Hematopoietic multipotent progenitor cell treated with erythropoietin and hydrocortisone succinate and interleukin-3 and kit ligand, for 15 days (in vitro differentiated cells): ENCODE measurements at places on chromosomes 13 and 19.

DNA sequence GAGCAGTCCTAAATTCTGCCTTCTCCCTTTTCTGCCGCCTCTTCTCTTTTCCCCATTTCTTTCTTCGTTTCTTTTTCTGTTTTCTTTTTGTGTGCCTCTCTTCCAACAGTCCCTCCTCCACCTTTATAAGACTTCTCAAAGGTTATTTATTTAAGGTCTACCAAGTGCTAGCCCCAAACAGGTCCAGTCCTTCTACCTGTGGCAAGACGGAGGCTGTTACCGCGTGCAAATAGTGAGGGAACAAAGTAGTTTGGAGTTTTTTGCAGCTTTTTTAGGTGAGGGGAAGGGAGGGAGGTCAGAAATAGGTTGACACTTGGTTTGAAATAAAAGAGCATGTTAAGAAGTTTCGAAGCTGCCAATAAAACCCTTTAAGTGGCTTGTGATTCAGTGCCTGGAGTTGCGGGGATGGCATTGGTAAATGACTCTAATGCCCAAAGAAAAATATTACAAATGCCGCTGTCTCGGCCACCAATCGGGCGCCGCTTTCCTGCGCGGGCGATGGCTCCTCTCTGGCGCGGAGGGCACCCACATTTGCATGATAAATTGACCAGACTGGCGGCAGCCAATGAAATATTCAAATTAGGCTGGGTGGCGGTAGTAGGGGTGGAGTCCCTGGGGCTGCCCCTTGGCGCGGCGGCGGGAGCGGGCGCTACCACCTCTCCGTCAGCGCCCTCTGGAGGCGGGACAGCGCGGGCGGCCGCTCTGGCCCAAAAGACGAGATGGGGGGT, 7.5 kb upstream of the TSHZ3 start:
- no peak for DNase-seq

GRCh38 chr19:53991224-53992113, at the start of gene CACNG6:
Gene CACNG6 (plus strand): TSS chr19:53991637. CDS start chr19:53992878, 1,241 bp downstream.
- no peak for DNase-seq

- no peak for DNase-seq
Observed at GRCh38 chr19:2121416-2122051, 24.8 kb downstream of the IZUMO4 start.

GRCh38 chr13:78742659-78743058, 83.7 kb upstream of the OBI1 start:
- no peak for DNase-seq

GRCh38 chr13:110737555-110737954, 24.1 kb downstream of the ING1 start:
- DNase-seq: no peak

DNA sequence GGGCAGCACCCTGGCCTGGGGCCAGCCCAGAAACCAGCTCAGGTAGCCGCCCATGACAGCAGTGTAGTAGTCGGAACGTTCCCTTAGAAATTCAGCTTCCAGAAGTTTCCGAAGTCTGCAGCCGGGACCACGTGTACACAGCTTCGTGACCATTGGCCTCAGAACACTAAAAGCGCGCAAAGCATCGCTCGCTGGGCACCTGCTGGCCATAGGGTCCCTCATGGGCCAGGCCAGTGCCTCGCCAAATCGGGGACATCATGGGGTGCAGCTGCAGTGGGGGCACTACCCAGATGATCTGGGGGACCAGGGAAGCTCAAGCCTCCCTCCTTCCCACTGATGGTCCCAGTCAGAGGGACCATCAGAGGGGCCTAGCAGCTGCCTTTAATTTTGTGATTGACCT, 384.5 kb downstream of the MTUS2 start:
- DNase-seq: no peak

- no peak for DNase-seq
Observed at GRCh38 chr13:98039964-98040363, 86.5 kb downstream of the IPO5 start.

DNA sequence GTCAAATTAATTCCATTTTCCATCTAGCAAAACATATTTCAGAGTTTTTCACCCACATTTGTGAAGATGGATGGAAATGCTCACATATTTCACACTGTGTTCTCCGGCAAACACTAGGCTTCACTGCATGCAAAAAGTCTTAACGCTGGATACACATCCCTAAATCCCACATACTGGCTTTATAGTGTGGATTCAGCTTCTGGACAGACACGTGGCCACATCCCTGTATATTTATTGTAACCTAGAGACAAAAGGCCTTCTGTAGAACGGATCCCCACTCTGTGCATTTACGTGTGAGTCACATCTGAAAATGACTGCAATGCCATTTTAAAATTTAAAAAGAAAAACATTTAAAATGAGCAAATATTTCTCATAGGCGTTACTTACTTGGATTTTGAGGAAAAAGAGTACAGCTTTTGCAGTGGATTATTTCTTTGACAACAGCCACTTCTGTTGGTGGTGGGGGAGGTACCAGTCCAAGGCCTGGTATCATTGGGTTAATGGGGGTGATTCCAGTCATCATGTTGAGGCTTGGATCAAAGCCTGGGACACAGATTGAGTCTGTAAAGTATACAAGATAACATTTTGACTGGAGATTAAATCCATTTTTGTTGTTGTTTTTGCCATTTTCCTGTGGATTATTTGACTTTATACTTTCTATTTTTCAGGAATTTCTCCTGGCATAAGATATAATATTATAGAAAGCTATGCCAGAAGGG, 337.7 kb downstream of the DNAJC15 start:
- DNase-seq: no peak

- peak; percentile 31 for DNase-seq
Observed at GRCh38 chr13:44576351-44577235, 463 bp upstream of the TSC22D1 start.

- DNase-seq: no peak
Observed at GRCh38 chr19:33405553-33406461, 32.3 kb downstream of the CEBPG start.

DNA sequence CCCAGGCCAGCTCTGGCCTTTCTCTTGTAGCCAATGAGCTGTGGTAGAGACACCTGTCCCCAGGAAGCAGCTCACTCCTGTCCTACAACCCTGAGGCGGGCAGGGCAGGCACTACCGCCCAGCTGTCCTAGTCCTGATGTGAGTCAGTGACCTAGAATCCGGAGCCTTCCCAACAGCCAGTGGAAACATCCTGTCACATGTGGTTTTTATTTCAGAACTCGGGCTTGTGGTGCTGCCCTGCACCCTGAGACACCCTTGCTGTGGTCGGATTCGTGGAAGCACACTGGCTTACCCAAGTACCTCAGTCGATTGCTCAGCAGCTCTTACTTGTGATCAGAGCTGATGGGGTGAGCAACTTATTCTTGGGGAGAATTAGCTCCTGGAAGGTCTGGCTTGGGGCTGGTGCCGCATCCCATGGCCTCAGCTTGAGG, 83.6 kb upstream of the ARHGEF7 start:
- DNase-seq: no peak

- no peak for DNase-seq
Observed at GRCh38 chr19:35861640-35862160, 5.0 kb downstream of the KIRREL2 start.

DNA sequence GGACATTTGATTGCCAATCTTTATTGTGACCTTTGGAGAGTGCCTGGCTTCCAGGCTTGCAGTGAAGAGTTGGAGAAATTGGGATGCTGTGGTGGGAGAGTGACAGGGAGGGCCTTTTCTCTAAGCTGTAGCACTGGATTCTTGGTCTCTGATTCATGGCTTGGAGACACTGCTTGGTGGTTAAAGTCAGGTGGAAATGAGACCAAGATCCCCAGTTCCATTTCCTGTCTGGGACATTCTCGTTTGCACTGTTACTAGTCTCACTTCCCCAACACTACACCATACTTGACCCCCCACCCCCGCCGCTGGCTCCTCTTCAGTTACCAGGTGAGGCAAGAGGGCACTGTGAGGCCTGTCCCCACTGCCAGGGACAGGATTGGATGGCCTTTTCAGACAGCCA, 2.9 kb downstream of the SUPT5H start:
- DNase-seq: no peak

GRCh38 chr19:33745297-33745696, 51.4 kb upstream of the KCTD15 start:
- no peak for DNase-seq

- no peak for DNase-seq
Observed at GRCh38 chr19:45638930-45639729, at the start of gene EML2. Gene EML2 (minus strand): TSS chr19:45639397. CDS start chr19:45639376, 21 bp downstream.

GRCh38 chr13:79226250-79226649, 179.8 kb downstream of the RBM26 start:
- no peak for DNase-seq

DNA sequence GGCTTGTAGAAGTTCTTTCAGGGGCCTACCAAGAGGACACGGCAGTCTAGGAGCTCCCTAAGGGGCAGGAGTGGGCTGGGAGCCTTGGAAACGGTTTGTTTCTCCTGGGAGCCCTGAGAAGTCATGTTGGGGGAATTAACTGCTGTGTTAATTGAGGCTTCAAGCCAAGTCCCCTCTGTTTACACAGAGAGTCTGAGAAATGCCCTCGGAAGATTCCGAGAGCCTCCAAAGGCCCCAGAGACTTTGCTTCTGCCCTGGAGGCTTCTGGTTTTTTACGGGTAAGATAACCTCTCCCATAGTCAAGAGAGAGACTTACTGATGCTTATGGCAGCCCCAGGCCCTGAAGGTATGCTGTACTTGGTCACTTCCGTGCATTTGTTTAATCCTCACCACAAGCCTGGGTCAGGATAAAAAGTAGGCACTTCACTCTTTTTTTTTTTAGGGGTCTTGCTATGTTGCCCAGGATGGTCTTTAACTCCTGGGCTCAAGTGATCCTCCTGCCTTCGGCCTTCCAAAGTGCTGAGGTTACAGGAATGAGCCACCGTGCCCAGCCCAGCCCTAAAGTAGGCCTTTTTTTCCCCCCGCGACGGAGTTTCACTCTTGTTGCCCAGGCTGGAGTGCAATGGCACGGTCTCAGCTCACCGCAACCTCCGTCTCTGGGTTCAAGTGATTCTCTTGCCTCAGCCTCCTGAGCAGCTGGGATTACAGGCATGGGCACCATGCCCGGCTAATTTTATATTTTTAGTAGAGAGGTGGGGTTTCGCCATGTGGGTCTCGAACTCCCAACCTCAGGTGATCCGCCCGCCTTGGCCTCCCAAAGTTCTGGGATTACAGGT, 15.2 kb downstream of the IER2 start:
- DNase-seq: no peak

DNA sequence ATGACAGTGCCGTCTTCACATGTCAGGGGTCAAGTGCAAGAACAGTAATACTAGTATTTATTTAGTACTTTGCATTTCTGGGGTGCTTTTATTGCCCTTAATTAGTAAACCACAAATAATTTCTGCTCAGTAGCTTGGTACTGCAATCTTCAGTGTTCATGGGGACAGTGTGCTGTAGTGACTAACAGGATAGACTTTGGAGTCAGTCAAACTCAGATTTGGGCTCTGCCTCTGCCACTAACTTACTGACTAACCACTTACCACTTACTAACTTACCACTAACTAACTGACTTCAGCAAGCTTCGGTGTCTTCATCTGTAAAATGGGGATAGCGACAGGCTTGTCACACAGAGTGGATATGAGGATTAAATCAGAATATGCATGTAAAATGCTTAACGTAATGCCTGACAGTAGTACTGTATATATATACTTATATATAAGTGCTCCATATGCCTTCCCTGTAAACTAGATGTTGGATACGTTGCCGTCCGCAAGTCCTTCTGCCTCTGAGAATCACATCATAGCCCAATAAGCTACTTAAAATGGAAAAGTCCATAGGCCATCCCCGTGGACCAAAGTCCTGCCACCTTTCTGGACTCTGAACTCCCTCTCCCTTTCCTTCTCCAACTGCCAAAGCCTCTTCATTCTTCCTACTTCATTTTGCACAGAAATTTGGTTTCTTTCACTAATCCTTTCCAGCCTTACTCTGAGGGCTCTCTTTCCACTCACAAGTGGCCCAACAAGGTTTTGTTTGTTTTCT, 158.1 kb downstream of the ZIC5 start:
- DNase-seq: no peak

- peak; percentile 23 for DNase-seq
Observed at GRCh38 chr13:23020246-23020843, 160.4 kb upstream of the SGCG start.

GRCh38 chr13:25375727-25376358, 4.1 kb downstream of the ATP8A2 start:
- peak; percentile 68 for DNase-seq

DNA sequence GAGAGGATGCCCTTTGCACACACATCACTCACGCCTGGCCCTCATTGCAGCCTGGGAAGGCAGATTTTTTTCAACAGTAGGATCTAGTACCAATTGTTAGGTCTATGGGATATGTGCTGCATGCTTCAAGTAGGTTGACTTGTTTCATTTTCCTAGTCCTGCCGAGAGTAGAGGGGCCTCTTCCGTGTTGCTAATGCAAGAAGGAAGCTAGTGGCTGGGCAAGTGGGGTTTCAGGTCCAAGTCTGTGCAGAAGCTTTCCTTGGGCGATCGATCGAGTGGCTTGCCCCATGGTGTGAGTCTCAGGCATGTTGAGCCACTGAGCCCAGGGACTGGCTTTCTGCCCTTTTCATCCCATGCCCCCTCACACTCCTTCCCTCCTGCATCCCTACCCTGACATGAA, 13.7 kb downstream of the ILF3 start:
- no peak for DNase-seq

DNA sequence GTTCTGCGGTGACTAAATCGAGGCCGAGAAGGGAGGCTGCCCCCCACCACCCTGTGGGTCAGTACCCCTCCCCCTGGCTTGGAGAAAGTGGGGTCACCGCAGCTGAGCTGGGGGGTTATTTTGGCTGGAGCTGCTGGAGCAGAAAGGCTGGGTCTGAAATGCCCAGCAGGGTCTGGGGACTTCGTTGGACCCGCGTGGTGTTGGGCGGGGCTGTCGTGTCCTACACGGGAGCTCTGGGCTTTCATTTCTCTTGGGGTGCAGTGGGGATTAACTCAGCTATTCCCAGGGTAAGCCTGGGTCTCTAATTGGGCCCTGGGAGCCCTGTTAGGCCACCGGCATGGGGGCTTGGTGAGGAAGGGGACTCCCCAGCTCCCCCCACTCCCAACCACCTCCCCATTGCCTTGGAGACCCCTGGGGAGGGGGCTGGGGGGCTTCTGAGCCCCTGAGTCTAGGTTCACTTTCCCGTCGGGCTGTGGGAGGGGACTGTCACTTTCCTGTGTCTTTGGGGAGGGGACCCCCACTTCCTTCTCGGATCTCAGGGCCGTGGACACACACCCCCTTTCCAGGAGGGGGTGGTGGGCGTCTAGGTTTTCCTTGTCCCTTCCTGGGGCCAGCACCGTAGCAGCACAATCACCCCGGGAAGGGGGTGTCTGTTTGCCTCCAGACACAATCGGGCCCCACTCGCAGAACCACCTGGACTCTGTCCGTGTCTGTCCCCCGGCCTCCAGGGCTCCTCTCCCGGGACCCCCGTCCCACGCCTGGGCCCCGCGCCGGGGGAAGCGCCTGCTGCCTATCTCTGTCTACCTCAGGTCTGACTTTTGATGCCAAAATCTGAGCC, 10.2 kb upstream of the WDR18 start:
- DNase-seq: no peak

- no peak for DNase-seq
Observed at GRCh38 chr13:22648320-22648801, 532.4 kb upstream of the SGCG start.

DNA sequence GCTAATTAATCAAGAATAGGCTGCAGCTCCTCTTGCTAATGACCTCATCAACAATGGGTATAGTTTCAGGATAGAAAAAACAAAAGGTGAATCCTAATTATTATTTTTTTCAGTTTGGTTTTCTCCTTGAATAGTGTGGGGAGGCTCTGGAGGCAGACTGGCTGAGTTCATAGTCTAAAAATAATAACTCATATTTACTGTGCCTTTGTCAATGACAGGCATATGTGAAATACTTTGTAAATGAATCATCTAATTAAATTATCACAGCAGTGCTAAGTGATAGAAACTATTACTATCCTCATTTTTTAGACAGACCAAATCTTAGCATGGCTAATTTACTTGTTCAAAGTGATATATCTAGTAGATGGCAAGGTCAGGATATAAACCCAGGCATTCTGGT, 1261.0 kb upstream of the SLC10A2 start:
- DNase-seq: no peak

GRCh38 chr13:43802511-43802910, 15.7 kb upstream of the ENOX1 start:
- DNase-seq: no peak
